ENCODE measurements at places on chromosomes 4 and X. TPM values are rescaled to one million over a fixed set of nuclear protein-coding genes. Genes with fewer than 3 reads are reported as not detected.

DNA sequence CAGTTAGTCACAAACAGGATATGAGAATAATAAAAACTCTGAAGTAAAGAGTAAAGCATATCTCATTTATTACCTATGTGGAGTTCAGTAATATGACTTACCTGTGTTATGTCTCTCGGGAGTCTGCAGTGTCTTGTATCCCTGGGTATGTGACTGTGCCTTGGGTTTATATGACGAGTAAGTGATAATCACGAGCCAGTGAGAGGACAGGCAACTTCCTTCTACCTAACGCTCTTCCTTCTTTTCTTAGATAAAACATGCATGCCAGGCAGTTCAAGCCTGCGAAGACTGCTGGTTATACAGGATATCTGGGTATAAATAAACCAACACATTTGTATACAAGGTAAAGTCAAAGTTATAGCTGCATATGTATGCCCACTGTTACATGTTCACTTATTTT is at the start of gene HPGDS:
Gene HPGDS, minus strand, starts transcription at position 143 of the 400 bp plus-strand sequence. CDS start 8,207 bp downstream, outside the sequence.
- DNase-seq: no peak

DNA sequence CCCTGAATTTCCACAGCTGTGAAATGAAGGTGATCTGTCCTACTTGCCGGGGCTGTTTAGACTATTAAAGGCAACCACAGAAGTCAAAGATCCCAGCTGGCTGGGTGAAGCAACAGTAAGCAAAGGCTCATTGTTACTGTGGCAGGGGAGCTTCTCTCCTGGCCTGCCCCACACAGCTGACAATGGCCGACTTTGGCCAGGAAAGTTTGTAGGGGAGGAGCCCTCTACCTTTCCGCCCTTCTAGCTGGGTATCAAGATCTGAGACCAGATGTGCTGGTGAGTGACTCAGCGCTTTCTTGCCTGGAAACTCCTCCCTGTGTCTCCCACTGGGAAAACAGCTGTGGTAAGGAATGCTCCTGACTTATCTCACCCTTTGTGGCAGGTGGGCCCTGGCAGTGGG is 21.1 kb downstream of the RASSF6 start:
- no peak for DNase-seq

DNA sequence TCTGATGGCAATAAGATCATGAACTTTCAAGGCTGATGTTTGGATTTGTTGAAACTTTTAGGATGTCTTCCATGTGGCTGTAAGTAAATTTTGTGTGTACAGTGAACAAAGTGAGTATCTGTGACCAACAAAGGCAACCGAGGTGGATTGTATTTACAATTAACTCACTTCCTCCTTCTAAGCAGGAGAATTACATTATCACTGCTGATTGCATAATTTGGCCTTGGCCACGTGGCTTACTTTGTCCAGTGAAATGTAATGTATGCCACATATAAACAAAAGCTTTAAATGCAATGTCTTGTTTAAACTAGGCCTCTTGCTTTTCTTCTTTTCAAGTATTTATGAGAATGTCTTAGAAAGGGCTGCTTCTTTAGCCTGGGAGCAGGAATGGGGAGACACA is 66.3 kb upstream of the MAD2L1 start:
- DNase-seq: peak; percentile 1

DNA sequence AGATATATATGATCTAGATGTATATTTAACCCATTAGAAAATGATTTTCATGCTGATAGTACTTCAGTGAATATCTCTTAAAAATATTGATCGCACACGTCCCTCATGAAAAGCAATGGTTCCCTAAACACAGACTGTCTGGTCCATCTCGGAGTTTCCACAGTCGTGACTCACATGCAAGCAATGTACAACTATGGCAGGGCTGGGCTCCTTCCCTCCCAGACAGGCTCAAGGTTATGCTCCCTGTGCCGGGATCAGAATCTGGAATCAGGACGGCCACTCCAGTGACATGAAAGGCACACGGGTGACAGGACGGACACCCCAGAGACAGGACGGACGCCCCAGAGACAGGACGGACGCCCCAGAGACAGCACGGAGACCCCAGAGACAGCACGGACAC is 40.2 kb upstream of the PPP2R3B start:
- no peak for DNase-seq

- no peak for DNase-seq
Measured at GRCh38 chr4:25760518-25761157, 102.2 kb downstream of the SEL1L3 start.

DNA sequence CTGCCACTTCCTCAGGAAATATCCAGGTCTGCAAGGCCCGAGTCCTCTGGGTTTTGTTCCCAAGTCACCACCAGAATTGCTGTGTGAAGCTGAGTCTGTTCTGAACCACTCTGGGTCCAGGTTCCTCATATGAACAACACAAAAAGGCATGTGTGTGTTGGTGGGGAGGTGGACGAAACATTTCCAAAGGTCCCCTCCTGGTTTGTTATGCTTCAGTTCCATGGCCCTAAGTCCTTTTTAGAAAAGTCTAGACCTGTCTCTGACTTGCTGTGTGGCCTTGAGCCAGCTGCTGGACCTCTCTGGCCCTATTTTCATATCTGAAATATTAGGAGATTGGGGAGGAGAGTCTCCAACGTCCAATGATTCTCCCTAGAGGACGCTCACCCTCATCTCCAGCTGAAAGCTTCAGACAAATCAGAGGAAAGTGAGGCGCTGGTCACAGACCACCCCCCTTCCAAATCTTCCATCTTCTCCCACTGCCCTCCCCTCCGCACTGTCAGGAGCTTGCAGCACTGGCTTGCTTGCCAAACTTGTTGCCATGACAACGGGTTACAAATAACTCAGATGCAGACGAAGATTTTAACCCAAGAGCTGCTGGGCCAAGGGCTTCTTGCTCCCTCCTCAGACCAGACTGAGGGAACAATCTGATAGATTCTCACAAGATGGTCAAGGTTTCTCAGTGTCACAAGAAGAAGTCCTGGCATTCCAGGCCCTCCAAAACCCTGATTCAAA is 64.5 kb downstream of the SMC1A start:
- DNase-seq: peak; percentile 39

- peak; percentile 36 for DNase-seq
Measured at GRCh38 chr4:16253127-16253960, 27.1 kb upstream of the TAPT1 start.

DNA sequence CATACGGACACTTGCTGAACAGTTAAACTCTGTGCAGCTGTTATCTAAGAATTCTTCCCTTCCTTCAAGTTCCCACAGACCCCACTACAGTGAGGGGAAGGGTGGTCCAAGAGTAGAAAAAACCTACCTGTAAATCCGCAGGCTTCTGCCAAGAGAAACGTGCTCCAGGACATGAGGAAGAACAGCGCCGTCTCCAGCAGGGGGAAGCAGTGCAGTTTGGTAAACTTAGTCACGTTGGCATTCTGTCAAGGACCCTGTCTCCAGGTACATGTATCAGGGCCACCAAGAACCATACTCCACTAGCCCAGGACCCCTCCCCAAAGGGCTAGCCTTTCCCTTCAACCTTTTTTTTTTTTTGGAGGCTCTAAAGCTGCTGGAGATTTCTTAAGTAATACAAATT is 79.9 kb downstream of the CHST7 start:
- peak; percentile 41 for DNase-seq

DNA sequence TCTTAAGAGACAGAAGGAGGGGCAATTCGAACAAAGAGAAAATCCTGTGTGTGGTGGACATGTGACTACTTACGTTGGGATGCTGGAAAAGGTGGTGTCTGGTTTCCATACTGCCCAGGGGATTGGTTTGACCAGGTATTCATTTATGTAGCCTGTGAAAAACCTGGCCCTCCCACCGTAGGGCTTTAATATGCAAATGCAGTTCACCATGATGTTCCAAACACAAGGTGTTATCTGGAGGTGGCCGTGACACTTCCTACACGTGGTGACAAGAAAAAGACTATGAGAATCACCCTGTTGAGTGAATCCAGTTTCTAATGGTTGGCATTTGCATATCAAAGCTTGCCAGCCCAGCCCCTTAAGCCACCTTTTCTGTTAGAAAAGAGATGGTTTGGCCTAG is 27.9 kb downstream of the UGT2B4 start:
- DNase-seq: no peak

SLAIN2 gene
- 79.1 TPM for total RNA-seq

GEMIN8 gene
- 9.2 TPM for total RNA-seq

DNA sequence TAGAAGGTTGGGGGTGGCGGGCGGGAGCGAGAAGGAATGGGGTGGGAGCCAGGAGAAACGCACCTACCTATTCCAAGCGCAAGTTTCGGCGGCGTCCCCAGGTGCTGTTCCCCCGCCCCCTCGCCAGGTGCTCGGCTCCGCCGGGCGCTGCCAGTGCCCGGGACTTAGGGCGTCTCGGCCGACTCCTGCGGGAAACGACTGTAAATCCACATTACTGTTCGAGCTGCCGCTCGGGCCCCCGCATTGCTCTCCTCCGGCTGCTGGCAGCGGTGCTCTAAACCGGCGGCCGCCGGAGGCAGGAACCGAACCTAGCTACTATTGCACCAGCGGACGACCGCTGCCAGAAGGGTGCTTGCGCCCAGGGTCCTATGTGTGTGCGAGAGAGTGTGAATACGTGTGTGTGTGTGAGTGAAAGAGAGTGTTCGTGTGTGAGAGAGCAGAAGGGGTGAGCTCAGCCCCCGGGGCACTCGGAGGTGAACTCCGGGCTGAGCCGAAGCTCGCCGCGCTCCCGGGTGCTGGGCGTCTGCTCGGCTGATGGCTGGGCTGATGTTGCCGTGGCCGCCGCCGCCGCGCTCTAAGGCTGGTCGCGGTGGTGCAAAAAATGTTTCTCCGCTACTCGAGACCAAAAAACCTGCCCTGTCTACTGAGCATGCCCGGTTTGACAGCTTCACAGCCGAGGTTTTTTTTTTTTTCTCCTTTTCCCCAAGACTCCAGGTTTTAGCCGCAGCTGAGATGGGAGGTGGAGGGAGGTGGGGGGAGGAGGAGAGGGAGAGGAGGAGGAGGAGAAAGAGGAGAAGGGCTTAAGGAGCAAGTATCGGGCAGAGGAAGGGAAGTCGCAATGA is 115.7 kb upstream of the TEX13C start:
- DNase-seq: peak; percentile 92

GRCh38 chr4:35836596-35836995 is 407.7 kb downstream of the ARAP2 start:
- no peak for DNase-seq

- no peak for DNase-seq
Measured at GRCh38 chrX:120350450-120351138, 11.3 kb upstream of the ATP1B4 start.

GRCh38 chrX:35809781-35810180 is 11.6 kb downstream of the MAGEB16 start:
- no peak for DNase-seq

DNA sequence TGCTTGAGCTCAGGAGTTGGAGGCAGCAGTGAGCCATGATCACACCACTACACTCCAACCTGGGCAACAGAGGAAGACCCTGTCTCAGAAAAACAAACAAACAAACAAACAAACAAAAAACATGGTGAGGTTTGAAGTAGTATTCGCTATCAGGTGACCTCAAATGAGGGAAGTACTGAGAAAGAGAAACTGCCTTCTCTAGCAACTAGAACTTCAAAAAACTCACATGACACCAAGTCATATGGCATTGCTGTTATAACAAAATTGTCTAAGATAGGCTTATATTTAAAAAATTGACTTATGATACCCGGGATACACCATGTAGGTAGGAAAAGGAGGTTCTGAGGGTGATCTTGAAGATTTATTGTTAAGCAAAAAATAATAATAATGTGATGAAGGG is 10.3 kb downstream of the MPP1 start:
- DNase-seq: no peak

DNA sequence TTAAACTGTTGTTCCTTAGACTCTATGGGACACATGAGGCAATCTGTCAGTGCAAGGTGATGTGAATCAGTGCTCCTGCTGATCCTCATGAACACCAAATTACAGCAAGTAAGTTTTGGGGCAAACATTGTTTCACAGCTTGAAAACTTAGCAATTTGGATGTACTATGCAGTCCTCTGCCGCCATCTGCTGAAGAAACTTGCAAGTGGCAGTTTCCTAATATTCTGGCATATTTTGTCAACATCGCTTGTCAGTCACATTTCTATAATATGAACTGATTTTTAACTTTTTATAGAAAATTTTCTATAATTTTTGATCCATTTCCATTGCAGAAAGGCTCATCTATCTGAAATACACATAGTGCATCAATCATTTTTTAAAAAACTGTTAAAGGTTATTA is 56.3 kb downstream of the ZAR1 start:
- peak; percentile 73 for DNase-seq

GPRASP2 gene
- 14.8 TPM for total RNA-seq

RAB9B gene
- 0.67 TPM for total RNA-seq

GABRB1 gene
- total RNA-seq: 3.5 TPM

DNA sequence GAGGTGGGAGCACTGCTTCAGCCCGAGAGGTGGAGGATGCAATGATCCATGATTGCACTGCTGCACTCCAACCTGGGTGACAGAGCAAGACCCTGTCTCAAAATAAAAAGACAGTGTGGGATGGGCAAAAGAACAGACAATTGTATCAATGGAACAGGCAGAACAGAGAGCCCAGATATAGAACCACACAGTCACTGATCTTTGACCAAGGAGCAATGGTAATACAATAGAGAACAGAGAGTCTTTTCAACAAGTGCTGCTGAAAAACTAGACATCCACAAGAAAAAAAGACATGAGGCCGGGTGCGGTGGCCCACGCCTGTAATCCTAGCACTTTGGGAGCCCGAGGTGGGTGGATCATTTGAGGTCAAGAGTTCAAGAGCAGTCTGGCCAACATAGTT is 5.9 kb downstream of the FAM53A start:
- no peak for DNase-seq

CXCL1 gene
- 0.45 TPM for total RNA-seq

GRCh38 chr4:177356206-177356605 is 46.5 kb downstream of the NEIL3 start:
- DNase-seq: no peak

MSMO1 gene
- 137 TPM for total RNA-seq

DNA sequence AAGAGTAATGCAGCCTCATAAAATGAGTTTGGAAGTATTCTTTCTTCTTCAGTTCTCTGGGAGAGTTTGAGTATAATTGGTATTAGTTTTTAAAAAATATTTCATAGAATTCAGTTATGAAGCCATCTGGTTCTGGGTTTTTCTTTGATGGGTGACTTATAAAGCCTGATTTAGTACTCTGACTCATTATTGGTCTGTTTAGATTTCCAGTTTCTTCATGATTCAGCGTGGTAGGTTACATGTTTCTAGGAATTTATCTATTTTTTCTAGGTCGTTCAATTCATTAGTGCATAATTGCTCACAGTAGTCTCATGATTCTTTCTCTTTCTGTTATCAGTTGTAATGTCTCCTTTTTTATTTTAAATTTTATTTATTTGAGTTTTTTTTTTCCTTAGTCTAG is 111.2 kb downstream of the CEP44 start:
- no peak for DNase-seq

GRCh38 chr4:33924239-33924638 is 2320.1 kb downstream of the ARAP2 start:
- no peak for DNase-seq

SPANXC gene
- total RNA-seq: not detected

BRCC3 gene
- total RNA-seq: 25.7 TPM

GRCh38 chrX:48761674-48762471 is at the start of gene GLOD5:
GLOD5 (plus strand) TSS chrX:48761747; CDS start chrX:48761791, 44 bp downstream.
- peak; percentile 5 for DNase-seq

GRCh38 chrX:130167040-130167439 is 1.4 kb upstream of the AIFM1 start:
- no peak for DNase-seq

DAPP1 gene
- not detected for total RNA-seq

UGT2B11 gene
- not detected for total RNA-seq

Measured in A673 (cell line).